ENCODE measurements at places on chromosomes 3 and 15.

DNA sequence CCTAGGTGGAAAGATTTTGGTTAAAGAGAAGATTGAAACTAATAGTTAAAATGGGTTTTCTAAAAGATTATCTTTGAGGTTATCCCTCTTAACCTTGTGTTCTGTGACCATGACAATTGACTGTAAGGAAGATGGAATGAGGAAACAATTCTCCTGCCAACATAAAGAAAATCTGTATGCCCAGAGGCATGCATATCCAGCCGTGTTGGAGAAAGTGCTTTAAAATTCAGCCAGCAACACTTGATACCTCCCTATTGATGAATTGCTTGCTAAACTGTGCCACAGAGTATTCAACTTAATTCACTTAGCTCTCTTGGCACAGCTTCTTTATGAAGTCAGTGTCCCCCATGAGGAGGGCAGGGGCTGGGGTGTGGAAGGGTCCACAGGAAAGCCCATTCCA, 203.5 kb downstream of the UBE2E2 start:
- DNase-seq, result peak; percentile 27

GRCh38 chr15:67537771-67538170, 4.7 kb upstream of the MAP2K5 start:
- DNase-seq, result no peak

GRCh38 chr15:44219073-44219472, 24.0 kb upstream of the FRMD5 start:
- DNase-seq, result no peak

- DNase-seq, result no peak
These were observed 110.9 kb upstream of the GALNT15 start for GRCh38 chr3:16063603-16064002.

DNA sequence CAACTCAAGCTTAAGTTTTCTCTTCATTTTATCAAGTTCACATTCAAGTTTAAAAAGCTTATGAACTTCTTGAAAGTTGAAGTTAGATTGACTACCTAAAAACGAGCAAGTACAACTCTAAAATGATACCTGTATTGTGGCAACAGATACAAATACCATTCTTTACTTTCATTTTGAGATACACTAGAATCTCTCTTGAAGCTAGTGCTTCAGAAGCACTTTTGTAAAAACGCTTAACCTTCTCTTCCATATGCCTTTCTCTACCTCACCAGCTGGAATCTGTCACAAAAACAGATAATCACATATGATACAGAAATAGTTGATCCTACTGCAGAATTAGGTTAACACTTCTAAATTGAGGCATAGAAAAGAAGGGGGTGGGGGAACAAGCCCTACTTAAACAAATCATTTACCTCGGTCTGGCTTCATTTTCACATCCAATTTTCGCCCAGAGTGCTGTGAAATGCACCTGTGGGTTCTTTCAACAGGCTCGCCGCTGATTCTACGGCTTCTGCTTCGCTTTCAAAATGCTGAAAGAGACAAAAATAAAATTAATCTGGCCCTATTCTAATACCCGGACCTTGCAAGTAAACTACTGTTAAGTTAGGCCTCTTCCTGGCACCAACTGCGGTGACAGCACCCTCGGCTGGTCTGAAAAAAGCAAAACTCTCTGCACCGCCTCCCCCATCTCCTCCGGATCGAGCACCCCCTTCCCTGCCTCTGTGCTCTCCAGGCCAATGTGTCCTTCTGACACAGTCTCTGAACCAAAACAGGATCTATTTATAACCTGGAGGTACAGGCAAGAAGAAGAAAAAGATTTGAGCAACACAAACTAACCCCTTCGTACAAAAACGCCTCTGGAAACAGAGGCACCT, 1.4 kb downstream of the ATOSA start:
- DNase-seq, result peak; percentile 57

DNA sequence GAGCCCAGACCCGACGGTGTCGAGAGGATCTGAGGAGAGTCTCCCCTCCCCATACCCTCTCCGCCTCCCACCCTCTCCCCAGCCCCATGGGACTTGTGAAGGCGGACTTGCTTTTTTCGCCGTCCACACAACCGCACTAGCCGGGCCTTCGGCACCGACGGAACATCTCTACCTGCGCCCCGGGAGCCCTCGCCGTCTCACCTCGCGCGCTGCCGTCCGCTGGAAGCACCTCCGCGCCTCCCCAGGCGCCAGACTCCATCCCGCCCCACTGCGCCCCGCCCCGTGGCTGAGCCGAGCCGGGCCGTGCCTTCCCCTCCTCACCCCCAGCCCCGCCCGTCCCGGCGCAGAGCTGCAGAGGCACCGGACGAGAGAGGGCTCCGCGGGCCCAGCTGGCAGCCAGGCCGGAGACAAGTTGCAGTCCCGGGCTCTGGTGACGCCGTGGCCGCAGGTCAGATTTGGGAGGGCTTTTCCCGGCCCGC, at the start of the genes DUOX1 and DUOXA1:
Gene DUOX1, plus strand, starts transcription at position 344 of the 479 bp plus-strand sequence. CDS start 1,973 bp downstream, outside the sequence.
Gene DUOXA1, minus strand, starts transcription at position 229 of the 479 bp plus-strand sequence. CDS start 6,865 bp downstream, outside the sequence.
- DNase-seq, result no peak

DNA sequence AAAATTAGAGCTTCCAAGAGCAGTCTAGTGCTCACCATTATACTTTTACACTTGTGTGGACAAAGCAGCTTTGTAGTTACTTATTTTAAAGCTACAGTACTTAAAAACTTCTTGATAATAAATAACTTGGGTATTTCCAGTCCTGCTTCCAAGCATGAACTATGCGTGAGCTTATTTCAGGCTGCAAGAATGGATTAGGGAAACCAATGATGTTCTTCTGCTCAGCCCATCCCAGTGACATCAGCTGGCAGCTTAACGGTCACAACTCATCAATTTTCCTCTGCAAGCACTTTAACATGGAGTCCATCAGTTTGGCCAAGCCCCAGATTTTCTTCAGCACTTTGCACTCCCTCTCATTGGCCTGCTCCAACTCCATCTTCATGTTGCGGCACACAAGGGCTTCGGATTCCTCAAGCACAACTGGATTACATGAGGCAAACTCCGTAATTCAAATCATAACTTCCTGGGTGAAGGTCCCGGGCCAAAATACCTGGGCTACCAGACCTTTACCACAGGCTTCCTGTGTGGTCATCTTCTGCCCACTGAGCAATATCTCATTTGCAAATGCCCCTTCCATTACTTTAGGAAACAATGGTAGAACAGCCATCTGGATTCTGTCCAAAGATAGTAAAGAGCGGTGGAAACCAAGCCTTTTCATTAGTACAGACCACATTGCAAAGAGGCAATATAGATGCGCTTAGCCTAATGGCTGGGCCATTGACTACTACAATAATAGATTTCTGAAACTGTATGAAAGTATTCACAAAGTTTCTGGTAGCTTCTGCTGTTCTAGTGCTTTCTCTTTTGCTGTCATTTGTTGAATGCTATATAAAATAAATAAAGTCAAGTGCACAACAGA, 87.5 kb upstream of the DAZL start:
- no peak for DNase-seq

DNA sequence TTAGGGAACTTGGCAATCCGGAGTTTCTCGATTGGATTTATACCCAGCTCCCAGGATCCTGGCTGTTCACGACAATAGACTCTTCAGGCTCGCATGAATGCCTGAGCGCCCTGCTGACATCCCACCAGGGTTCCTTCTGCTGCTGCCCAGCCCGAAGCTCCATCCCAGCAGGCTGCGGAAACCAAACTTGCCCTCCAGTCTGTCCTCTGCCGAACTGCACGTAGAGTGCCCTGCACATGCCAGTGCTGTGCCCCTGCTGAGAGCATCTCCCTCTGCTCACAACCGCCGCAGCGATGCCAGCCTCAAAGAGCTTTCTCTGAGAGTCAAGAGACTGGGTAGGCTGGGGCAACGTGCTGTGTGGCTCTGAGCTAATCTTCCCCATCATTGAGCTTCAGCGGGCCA, 6.9 kb downstream of the ADAMTS7 start:
- no peak for DNase-seq

- peak; percentile 81 for DNase-seq
These were observed at the start of gene SH3GL3 for GRCh38 chr15:83446904-83447709. TSS of gene SH3GL3 (plus strand) at chr15:83447341. CDS start at chr15:83447534, 193 bp downstream.

GRCh38 chr3:120348991-120349854, at the start of gene LRRC58:
TSS of gene LRRC58 (minus strand) at chr3:120349354. CDS start at chr3:120349243, 111 bp downstream.
- peak; percentile 99 for DNase-seq

GRCh38 chr15:70531576-70531975, 231.8 kb downstream of the UACA start:
- no peak for DNase-seq

- no peak for DNase-seq
These were observed 14.8 kb upstream of the WNT5A start for GRCh38 chr3:55501905-55502304.

DNA sequence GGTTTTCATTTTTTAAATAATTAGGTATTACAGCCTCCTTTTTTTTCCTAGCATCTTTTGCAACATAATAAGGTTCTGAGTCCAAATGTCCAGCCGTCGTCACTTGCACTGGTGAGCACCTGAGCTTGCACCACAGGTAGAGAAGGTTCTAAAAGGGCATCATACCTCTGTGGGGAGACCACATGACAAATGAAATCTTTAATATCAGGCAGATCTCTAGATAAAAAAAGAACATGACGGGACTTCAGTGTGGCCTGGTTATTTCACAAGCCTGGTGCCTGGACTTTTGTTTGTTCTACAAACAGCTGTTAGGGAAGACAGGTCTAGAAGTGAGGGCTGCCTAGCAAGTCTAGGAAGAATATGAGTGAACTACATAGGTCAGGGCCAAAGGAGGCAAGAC, 3.6 kb downstream of the ZBED2 start:
- DNase-seq, result peak; percentile 20

DNA sequence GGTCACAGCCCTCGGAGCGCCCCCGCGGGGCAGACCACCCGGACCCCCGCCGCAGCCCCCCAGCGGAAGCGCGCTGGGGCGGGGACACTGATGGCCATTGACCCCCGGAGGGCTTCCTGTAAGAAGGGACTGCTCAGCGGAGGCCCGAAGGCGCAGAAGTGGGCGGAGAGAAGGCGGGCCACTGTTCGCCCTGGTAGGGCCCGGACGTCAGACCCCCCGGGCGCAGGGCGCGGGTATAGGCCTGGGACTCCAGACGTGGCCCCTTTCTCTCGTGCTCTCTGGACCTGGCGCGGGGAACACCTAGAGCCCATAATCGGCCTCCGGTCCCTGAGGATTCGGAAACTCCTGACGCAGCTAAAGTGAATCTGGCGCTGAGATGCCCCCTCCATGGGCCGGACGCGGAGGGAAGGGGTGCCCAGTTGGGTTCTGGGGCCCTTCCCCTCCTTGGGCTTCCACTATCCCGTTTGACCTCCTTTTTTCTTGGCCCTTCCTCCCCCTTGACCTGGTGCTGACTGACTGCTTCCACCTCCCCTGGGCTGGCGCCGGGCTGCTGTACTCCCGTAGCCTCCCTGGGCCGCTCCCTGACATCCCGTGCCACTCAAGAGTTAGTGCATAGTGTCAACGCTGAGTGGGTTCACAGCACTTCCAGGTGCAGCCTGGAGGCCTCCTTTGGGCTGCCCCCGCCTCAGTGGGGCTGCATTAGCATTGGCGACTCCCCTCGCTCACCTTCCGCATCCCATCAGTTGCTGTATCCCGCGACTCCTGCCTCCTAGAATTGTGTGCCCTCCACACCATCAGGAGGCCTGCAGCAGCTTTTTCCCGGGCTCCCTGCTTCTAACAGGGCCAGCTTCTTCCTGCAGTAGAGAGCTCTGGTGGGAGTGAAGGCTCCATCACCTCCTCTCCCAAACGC, 694 bp downstream of the ABTB1 start:
- peak; percentile 19 for DNase-seq

DNA sequence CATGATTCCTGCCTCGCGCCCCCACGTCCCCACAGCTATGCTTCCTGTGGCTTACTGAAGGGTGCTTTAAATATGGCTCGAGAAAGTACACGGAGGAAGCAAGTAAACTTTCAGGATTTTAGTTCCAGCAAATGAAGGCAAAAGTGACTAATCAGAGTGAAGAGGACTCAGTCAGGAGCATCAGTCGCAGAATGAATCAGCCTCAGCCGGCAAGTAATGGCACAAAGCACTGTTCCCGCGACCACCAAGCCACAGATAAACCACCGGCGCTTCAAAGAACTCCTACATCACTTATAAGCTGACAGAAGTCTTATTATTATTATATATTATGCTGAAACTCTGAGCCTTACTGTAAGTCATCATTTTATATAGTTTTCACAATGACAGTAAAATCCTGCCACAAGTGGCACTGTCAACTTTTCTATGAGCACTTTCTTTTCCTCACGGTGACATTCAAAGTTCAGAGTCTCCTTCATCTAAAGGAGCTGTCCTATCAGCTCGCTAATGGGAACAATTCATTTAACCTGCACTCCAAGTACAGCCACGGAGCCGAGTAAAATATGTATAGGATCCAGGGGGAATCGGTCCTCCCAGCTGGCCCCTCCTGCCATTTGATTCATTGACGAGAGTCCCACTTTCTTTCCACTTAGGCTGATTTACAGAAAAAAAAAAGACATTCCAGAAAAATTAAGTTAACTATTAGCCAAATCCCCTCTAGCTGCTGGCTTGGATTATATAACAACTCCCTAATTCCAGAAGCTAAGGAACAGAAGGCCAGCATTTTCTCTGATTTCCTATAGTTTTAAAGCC, 217.0 kb upstream of the ICE2 start:
- no peak for DNase-seq

- DNase-seq, result no peak
These were observed 28.5 kb downstream of the ACKR4 start for GRCh38 chr3:132625613-132626012.

- DNase-seq, result no peak
These were observed 79.3 kb downstream of the CGGBP1 start for GRCh38 chr3:87979527-87979926.

Measured in PC-3 (cell line).